Right ventricle myocardium superior (tissue), 1 donor: ENCODE measurements at places on chromosomes 13 and 19. TPM values are rescaled to one million over a fixed set of nuclear protein-coding genes. Genes with fewer than 3 reads are reported as not detected.

GRCh38 chr19:8196271-8196927, 12.8 kb upstream of the CERS4 start:
- no peak for DNase-seq

TBXA2R gene
- 2.6 TPM for total RNA-seq

DNA sequence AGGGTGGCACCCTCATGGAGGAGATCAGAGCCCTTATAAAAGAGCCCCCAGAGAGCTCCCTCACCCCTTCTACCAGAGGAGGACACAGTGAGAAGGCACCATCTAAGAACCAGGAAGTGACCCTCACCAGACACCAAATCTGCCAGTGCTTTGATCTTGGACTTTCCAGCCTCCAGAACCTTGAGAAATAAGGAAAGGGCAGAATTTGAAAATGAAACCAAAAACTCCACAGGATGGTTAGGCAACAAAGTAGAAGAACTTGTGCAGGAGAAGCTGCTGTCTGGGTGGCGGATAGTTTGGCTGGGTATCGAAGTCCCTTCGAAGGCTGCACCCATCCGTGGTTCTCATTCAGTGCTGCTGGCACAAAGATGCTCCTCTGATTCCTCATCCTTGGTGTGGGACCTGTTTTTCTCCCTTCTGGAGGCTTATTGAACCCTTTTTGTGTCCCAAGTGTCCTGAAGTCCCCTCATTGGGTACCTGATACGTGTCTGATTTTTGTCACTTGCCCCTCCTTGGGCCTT, 130.8 kb downstream of the KDM4B start:
- no peak for DNase-seq

PTH2 gene
- not detected for total RNA-seq

- no peak for DNase-seq
Observed at GRCh38 chr19:32573492-32573794, 7.5 kb upstream of the PDCD5 start.
